ENCODE measurements at places on chromosomes 4 and X.

GRCh38 chr4:84944947-84945346 is 21.5 kb downstream of the WDFY3 start:
- H3K4me1 ChIP-seq, result no peaks in the 10 kb centered on the region
- H3K36me3 ChIP-seq, result no peaks in the 10 kb centered on the region
- H3K4me3 ChIP-seq, result no peak overlapping the region

DNA sequence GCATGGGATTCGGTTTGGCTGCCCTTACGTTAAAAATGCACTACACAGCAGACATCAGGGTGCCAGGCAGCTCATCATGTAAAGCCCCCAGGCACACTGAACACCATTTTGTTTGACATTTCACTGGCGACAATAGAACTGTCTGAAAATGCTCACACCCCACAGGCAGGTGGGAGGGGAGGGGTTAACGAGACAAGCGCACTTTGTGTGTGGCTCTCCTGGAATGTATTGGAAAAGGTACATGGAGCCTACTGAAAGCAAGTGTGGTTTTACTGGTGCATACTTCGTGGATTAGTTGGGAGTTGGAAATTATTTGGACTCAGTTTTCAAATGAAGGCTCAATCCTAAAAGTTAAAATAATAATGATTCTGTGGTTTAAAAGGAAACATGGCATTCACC is 31.6 kb upstream of the PPARGC1A start:
- H3K4me3 ChIP-seq, result no peak overlapping the region
- DNase-seq, result no peak
- H3K27ac ChIP-seq, result no peak overlapping the region
- no peaks in the 10 kb centered on the region for H3K36me3 ChIP-seq
- no peaks in the 10 kb centered on the region for H3K27me3 ChIP-seq

- DNase-seq, result no peak
- H3K36me3 ChIP-seq, result no peaks in the 10 kb centered on the region
- no peak overlapping the region for H3K27ac ChIP-seq
- H3K4me3 ChIP-seq, result no peak overlapping the region
These were observed 298.4 kb downstream of the RAPGEF2 start for GRCh38 chr4:159401226-159401712.

DNA sequence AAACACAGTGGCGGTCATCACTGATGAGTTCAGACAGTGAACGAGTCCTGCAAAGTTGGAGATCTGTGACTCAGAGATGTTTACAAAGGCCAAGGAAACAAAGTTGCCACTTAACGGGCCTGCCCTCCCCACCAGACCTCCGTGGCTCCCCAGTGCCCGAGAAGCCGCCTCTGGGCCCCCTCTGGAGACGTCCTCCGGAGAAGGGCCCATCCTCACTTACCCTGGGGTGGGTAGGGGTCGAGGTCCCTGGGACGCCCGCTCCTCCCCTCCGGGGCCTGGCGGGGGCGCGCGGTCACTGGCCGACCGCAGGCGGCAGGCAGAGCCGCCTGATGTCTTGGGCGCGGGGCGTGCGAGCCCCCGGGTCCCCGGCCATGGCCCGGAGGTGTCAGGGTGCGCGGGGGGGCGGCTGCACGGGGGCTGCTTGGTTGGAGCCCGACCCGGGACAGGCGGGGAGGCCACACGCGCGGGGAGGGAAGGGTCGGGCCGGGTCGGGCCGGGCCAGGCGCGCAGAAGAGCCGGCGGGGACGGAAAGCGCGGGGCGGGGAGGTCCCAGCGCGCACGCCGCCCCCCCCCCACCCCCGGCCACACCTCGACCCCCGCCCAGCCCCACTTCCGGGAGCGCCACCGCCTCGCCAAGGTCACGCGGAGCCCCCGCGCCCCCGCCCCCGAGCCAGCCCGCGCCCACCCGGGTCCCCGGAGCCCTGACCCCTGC is 529 bp downstream of the DHRSX start:
- H3K4me3 ChIP-seq, result peak overlapping the region; percentile 87
- no peaks in the 10 kb centered on the region for H3K4me1 ChIP-seq
- H3K27me3 ChIP-seq, result no peaks in the 10 kb centered on the region
- H3K27ac ChIP-seq, result peak overlapping the region; percentile 57
- H3K36me3 ChIP-seq, result peaks cover 2% of the 10 kb centered on the region

GRCh38 chrX:78922754-78923153 is 22.4 kb upstream of the P2RY10 start:
- H3K4me1 ChIP-seq, result no peaks in the 10 kb centered on the region
- H3K4me3 ChIP-seq, result no peak overlapping the region
- no peak overlapping the region for H3K27ac ChIP-seq
- H3K27me3 ChIP-seq, result no peaks in the 10 kb centered on the region

GRCh38 chr4:8205241-8205707 is 6.2 kb downstream of the SH3TC1 start:
- H3K36me3 ChIP-seq, result no peaks in the 10 kb centered on the region
- H3K27me3 ChIP-seq, result no peaks in the 10 kb centered on the region
- H3K4me1 ChIP-seq, result no peaks in the 10 kb centered on the region
- no peak overlapping the region for H3K4me3 ChIP-seq
- DNase-seq, result no peak

GRCh38 chr4:173037242-173037641 is 131.4 kb upstream of the GALNT7 start:
- H3K4me1 ChIP-seq, result no peaks in the 10 kb centered on the region
- no peaks in the 10 kb centered on the region for H3K36me3 ChIP-seq
- H3K27me3 ChIP-seq, result no peaks in the 10 kb centered on the region
- DNase-seq, result no peak
- H3K4me3 ChIP-seq, result no peak overlapping the region
- H3K27ac ChIP-seq, result no peak overlapping the region

GRCh38 chr4:165207016-165207430 is 338 bp upstream of the KLHL2 start:
- H3K27me3 ChIP-seq, result no peaks in the 10 kb centered on the region
- no peaks in the 10 kb centered on the region for H3K36me3 ChIP-seq
- DNase-seq, result peak; percentile 46
- no peak overlapping the region for H3K27ac ChIP-seq
- H3K4me1 ChIP-seq, result no peaks in the 10 kb centered on the region

DNA sequence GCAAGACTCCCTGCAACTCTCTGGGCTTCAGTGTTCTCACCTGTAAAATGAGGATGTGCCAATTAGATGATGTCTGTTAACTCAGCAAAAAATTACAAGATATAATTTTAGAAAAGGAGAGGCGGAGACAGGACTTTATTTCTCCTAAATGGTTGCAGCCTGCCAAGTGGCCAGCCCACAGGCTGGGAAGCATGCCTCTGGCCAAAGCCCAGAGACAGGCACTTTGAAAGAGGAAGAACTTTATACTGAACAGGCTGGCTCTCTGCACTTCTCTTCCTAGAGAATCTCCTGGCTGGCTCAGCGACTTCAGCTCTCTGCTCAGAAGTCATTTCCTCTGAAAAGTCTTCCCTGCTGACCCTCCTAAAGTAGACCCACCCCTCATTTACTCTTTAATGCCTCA is 3.7 kb downstream of the PRDM5 start:
- H3K27me3 ChIP-seq, result no peaks in the 10 kb centered on the region
- peaks cover 8% of the 10 kb centered on the region for H3K4me1 ChIP-seq
- peak overlapping the region; percentile 1 for H3K27ac ChIP-seq
- no peaks in the 10 kb centered on the region for H3K36me3 ChIP-seq

DNA sequence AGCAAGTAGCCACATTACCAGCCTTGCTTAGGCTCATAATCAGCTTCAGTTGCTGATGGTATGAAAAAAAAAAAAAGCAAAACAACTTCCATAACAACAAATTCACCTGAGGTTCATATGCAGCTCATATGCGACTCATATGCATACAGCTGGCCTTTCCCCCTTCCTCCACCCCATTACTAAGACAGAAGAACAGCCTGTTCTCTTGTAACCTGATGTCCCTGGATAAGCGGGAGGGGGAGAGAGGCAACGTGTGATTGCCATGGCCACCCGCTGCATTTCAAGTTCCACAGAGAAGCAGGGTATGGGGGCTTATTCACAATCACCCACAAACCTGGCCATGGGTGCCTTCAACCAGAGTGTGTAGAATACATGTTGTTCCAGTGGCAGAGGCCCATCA is 95.1 kb upstream of the DGKK start:
- DNase-seq, result no peak
- H3K4me1 ChIP-seq, result no peaks in the 10 kb centered on the region
- no peaks in the 10 kb centered on the region for H3K27me3 ChIP-seq
- no peak overlapping the region for H3K27ac ChIP-seq

- no peaks in the 10 kb centered on the region for H3K27me3 ChIP-seq
- H3K36me3 ChIP-seq, result no peaks in the 10 kb centered on the region
- no peaks in the 10 kb centered on the region for H3K4me1 ChIP-seq
- no peak overlapping the region for H3K4me3 ChIP-seq
- no peak overlapping the region for H3K27ac ChIP-seq
- peak; percentile 39 for DNase-seq
These were observed 166.5 kb downstream of the TBX22 start for GRCh38 chrX:80181079-80181478.

DNA sequence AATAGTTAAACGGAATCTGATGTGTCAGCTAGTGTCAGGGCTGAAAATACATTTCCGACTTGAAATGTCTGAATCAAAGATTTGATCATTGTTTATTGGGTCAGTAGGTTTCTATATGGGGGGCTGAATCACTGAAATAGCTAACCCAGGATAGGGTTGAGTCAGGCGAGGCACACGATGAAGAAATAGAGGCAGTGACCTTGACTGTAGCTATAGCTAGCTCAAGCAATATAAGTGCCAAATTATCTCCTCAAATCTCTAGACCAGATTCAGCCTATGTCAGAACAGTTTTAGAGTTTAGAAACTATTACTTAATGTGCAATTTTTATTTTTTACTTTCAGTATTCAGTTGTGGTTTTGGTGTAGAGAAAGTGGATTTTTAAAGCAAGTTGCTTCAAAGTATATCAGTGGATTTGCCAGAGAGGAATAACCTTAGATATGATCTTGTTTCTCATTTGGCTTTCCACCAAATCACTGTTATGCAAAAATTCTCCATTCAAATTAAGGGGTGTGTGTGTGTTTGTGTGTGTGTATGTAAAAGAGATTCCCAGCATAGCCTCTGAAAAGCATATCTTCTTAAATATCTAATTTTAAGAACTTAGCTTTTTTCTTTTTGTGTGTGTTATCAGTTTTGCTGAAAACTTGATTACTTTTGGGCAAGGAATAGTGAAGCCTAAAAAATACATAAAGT is 100.3 kb upstream of the RPL34 start:
- H3K27me3 ChIP-seq, result no peaks in the 10 kb centered on the region
- no peak for DNase-seq
- H3K4me1 ChIP-seq, result no peaks in the 10 kb centered on the region
- H3K4me3 ChIP-seq, result no peak overlapping the region
- no peaks in the 10 kb centered on the region for H3K36me3 ChIP-seq

DNA sequence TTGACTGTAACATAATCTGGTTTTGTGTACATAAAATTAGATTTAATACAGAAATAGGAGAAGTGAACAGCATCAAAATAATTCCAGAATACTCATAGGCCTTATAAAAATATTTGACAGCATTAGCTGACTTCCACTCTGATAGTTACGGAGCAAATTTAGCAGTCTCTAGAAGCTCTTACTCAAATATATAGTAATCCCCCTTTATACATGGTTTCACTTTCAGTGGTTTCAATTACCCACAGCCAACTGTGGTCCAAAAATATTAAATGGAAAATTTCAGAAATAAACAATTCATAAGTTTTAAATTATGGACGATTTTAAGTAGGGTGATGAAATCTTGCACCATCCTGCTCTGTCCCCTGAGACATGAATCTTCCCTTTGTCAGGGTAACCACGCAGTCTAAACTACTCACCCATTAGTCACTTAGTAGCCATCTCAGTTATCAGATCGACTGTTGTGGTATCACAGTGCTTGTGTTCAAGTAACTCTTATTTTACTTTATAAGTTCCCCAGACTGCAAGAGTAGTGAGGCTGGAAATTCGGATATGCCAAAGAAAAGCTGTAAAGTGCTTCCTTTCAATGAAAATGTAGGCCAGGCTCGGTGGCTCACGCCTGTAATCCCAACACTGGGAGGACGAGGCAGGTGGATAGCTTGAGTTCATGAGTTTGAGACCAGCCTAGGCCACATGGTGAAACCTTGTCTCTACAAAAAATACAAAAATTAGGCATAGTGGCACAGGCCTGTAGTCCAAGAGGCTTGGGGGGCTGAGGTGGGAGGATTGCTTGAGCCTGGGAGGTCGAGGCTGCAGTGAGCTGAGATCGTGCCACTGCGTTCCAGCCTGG is 17.2 kb upstream of the RTL9 start:
- no peaks in the 10 kb centered on the region for H3K4me1 ChIP-seq
- no peaks in the 10 kb centered on the region for H3K27me3 ChIP-seq
- H3K4me3 ChIP-seq, result no peak overlapping the region
- H3K27ac ChIP-seq, result no peak overlapping the region
- DNase-seq, result peak; percentile 18
- H3K36me3 ChIP-seq, result no peaks in the 10 kb centered on the region

DNA sequence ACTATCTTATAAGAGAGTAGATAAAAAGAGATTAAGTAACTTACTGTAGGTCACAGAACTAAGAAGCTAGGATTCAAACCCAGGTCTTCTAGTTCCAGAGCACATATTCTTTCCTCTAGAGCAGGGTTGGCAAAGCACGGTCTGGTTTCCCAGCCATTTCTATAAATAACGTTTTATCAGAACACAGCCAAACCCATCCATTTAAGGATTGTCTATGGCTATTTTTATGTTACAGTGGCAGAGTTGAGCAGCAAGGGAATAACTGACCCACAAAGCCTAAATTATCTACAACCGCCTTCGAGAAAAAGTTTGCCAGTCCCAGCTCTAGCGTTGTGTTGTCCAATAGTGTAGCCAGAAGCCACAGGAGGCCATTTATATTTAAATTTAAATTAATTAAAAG is 7.5 kb downstream of the TMEM144 start:
- H3K27me3 ChIP-seq, result no peaks in the 10 kb centered on the region
- no peak overlapping the region for H3K27ac ChIP-seq
- no peak for DNase-seq
- H3K4me3 ChIP-seq, result no peak overlapping the region
- H3K36me3 ChIP-seq, result no peaks in the 10 kb centered on the region

DNA sequence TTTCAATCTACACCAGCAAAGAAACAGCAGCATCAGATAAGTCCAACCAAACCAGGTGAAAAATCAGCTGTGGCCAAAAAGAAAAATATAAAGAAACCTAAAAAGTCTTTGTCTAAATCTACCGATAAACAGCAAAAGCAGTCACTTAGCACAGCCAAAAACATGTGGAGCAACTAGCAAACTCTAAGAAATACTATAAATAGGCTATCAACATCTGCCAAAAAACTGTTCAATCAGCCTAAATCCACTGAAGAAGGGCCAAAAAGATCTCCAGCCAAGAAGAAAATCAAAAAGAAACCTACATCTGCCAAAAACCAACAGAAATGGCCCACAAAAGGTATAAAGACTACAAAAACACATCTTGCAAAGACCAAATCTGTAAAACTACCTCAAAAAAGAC is 36.7 kb upstream of the CABS1 start:
- no peak overlapping the region for H3K27ac ChIP-seq
- no peak overlapping the region for H3K4me3 ChIP-seq
- DNase-seq, result no peak
- H3K4me1 ChIP-seq, result no peaks in the 10 kb centered on the region
- H3K36me3 ChIP-seq, result no peaks in the 10 kb centered on the region

Measured in mesendoderm (in vitro differentiated cells).